Cerebellar nuclear complex (tissue), 1 donor: ENCODE measurements at places on chromosomes 13 and 19.

- no peak for DNase-seq
These were observed 310.7 kb downstream of the ITGBL1 start for GRCh38 chr13:101763191-101763590.

DNA sequence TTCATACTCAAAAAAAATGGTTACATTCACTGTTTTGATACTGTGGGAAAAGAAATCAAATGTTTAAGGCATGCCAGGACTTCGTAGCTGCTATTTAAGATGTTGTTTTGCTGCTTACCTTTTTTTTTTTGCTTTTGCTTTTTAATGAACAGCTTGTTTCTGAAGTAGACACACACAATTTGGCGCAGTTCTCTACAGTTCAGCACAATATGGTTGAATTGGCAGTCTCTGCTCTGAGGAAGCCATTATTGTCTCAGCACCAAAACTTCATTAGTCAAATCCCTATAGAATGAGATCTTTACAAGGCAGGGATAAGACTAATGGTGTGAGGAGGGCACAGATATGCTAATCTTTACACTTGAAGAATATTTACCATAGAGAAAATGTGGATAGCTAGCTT lies 197.6 kb downstream of the SLITRK5 start:
- DNase-seq, result no peak

DNA sequence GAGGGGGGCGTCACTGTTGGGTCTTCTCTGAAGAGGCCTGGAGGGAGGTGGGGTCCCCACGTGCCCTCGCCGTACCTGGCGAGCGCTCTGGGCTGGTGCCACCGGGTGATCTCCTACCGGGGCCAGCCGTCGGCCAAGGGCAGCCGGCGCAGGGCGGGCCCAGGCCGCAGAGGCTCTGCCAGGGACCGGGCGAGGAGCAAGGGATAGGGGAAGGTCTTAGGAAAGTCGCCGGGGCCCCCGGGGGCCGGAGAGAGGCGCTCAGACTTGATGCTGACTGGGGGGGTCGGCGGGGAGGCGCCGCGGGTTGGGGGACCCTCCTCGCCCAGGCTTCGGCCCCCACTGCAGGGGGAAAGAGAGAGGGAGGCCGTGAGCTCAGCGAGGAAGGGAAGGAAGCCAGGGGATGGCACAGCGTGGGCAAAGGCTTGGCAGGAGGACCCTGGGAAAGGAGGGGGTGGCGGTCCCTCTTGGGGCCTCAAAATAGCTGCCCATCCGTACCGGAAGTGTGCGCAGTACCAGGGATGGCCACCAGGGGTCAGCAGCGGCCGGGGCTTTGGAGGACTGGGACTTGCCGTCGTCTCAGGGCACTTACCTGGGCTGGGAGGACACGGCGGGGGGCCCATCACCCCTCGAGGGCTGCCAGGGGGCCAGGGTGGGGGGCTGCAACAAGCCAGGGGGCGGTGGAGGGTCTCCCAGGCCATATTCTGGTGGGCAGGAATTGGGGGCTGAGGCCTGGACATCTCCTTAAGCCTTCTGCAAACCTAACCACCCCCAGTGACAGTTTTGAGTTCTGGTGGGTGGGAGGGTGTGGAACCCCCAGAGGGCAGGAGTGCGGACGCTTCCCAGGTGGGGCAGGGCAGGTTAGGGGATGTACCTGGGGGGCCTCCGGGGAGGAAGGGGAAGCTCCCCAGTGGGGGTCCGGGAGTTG lies 7.7 kb upstream of the TMEM161A start:
- DNase-seq, result peak; percentile 7

DNA sequence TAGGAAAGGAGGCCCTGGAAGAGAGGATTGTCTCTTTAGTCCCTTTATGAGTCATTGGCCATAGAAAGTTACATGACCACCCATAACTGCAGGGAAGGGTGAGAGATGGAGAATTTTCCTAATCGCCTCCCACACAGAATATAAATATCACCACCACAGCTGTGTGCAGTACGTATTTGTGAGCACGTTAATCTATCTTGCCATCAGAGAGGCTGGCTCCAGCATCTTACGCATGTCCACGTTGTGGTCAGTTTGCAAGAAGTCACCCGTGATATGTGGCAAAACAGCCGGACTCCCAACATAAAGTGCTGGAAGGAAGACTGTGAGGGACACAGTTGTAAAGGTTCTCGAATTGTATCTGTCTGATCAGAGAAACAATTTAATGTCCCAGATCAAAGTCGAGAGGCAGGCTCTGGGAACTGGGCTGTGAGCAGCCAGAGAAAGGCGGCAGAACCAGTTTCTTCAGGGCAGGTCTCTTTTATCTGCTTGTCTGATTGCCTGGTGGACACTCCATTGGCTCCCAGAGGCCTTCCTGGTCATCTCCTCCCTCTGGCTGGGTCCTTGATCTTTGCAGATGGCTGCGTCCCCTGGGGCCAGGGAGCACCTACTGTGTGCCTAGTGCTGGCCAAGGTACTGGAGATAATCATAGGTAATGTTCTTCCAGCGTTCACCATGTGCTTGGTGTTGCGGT lies 74.9 kb downstream of the SIPA1L3 start:
- DNase-seq, result no peak

DNA sequence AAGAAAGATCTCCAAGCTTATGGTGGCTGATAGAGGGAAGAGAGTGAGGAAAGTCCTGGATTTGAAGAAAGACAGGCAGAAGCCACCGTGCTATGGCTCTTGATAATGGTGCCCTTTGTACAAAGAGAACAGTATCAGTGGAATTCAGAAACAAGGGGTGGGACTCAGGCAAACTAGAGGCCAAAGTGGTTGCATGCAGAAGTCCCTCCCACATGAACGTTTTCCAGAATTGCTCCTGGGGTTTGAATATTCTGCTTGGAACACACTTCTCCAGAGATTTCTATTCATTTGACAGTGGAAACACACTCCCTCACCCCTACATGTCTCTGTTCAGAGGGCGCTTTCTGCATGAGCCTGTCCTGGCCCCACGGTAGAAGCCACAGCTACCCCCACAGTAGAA lies 10.1 kb upstream of the MBNL2 start:
- no peak for DNase-seq

DNA sequence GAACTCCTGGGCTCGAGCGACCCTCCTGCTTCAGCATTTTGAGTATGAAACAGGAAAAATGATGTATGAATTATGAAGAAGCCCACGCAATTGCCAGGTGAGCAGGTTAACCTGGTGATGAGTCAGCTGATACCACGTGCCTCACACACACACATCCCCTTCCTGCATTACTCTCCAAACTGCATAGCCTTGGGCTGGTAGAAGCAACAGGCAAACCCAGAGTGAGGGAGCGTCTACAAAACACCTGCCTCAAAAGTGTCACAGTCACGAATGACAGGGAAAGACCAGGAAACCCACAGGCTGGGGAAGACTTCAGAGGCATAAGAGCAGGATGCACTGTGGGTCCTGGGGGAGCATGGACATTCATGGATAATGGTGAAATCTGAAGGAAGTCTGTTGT lies 192.8 kb upstream of the IRS2 start:
- no peak for DNase-seq
